Activated CD8-positive, alpha-beta memory T cell treated with anti-CD3 and anti-CD28 coated beads for 4 hours (primary cell): ENCODE measurements at places on chromosomes 13 and 19.
A peak's percentile ranks its signal among the peaks of the same experiment; 100 is the strongest.

DNA sequence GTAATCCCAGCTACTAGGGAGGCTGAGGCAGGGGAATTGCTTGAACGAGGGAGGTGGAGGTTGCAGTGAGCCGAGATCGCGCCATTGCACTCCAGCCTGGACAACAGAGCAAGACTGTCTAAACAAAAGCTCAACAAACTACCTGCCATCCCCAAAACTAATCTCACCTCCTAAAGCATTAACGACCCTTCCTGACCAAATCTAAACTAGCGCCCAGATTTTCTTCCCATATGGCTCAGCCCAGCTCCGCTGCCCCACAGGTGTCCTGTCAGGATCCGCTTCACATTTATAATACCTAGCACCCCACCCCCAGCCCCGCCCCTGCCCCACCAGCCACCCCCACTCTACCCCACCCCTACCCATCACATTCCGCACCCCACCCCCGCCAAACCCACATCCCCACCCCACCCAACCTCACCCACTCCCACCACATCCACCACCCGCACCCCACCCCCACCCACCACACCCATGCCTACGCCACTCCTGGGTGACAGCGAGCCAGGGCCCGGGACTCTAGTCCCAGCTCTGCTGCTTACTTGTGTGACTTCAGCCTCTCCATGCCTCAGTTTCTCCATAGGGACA is 599 bp downstream of the C19orf12 start:
- peak; percentile 15 for DNase-seq

GRCh38 chr13:91567485-91568207 is 169.2 kb downstream of the GPC5 start:
- DNase-seq: no peak

- no peak for DNase-seq
These were observed 332.2 kb upstream of the GPC6 start for GRCh38 chr13:92894447-92894846.

DNA sequence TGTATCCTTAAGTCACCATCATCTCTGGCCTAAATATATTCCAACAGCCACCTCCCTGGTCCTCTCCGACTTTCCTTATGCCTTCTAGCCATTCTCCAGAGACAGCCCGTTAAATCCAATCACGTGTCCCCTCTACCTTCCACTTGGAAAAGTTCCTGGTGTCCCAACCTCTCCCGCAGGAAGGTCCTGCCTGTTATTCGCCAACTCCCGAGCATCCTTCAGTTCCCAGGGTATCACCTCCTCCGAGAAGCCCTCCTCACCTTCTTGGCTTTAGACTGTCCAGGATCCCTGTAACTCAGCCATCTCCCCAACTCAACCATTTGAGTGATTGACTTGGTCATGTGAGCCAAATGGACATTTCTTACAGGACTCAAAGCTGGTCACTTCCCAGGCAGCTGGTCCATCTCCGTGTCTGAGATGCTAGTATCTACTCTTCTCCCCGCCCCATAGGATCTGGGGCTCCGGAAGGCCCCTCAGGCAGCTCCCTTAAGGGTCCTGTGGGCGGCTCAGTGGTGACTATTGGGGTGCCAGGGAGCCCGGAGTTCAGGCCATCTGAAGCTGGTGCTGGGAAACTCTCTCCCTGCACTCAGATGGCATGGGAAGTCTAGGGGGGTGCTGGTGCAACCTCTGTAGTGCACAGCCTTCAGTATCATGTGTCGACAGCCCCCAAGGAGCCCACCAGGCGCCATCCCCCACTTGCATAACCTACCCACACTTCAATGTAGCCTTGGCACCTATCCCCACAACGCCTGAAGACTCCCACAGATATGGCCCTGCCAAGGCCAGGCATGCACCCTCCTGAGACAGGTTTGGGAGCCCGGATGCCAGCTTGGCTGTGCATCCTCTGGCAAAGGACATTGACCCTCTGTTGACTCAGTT is 27.9 kb upstream of the NANOS3 start:
- DNase-seq: no peak

DNA sequence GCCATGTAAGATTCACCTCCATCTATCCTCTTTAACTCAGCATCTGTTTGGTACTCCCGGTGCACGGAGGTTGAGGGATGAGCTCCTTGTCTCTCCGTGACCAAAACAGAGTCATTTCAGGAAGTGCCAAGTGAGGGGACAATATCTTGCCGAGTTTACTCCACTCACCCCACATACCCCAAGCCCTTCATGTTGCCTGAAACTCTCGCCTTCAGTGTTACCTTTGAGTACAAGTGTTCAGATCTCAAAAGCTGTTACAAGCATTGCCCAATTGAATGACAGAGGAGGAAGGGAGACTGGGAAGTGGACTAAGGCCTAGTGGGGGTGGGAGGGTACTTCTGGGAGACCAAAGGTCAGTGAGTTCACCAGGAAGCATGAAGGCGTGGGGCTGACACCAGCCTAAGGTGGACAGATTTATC is 6.0 kb upstream of the SIGLEC12 start:
- no peak for DNase-seq

- DNase-seq: no peak
These were observed 35.9 kb upstream of the CNMD start for GRCh38 chr13:52775511-52775910.

- no peak for DNase-seq
These were observed 18.0 kb downstream of the APBA3 start for GRCh38 chr19:3743486-3743885.

GRCh38 chr19:38144667-38145066 is 79.4 kb downstream of the DPF1 start:
- no peak for DNase-seq

DNA sequence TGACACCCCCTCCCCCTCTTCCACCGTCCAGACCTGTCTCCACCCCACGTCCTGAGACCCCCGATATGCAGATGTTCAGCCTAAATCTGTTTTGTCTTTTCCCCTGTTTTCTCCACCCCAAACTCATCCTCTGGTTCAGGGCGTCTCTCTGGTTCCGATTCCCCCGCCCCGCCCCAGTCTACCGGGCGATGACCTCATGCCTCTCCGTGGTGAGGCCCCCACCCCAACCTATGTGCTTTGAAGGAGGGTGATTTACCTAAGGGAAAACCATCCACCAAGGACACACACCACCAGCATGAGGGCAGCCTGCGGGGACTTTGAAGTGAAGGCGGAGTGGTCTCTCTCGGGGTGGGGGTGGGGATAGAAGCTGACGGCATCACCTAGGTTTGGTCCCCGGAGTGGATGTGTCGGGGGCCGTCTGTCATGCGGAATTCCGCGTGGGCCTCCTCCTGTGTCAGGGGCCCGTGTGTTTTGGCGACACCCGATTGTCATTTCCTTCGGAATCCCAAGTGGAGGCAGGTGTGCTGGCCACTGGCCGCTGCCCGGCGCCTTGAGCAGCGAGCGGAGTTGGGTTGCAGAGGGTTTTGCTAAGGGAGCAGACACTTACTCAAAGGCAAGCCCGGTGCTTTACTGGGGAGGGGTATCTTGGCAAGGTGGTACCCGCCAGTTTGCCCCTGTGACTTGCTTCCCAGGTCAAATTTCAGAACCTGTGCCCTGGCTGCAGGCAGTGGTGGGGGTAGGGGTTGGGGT is 1.4 kb downstream of the FZR1 start:
- DNase-seq: no peak

- no peak for DNase-seq
These were observed 78.4 kb downstream of the TEX29 start for GRCh38 chr13:111398715-111399299.

- DNase-seq: peak; percentile 62
These were observed 57.1 kb downstream of the ZNF568 start for GRCh38 chr19:36973021-36973843.

- no peak for DNase-seq
These were observed 76.6 kb upstream of the KLF12 start for GRCh38 chr13:74210693-74211393.

DNA sequence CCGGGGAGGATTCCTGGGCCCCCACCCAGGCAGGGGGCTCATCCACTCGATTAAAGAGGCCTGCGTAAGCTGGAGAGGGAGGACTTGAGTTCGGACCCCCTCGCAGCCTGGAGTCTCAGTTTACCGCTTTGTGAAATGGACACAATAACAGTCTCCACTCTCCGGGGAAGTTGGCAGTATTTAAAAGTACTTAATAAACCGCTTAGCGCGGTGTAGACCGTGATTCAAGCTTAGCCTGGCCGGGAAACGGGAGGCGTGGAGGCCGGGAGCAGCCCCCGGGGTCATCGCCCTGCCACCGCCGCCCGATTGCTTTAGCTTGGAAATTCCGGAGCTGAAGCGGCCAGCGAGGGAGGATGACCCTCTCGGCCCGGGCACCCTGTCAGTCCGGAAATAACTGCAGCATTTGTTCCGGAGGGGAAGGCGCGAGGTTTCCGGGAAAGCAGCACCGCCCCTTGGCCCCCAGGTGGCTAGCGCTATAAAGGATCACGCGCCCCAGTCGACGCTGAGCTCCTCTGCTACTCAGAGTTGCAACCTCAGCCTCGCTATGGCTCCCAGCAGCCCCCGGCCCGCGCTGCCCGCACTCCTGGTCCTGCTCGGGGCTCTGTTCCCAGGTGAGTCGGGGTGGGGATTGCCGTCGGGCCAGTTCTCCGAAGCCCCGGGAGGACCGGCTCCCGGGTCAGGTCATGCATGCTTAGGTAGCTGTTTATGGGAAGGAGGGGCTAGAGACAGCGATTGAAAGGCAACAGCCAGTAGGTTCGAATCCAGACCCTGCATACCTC is at the start of gene ICAM1:
Gene ICAM1 (plus strand): TSS at position 505 of the 779 bp plus-strand sequence. CDS start 40 bp downstream, at position 545.
- peak; percentile 58 for DNase-seq

DNA sequence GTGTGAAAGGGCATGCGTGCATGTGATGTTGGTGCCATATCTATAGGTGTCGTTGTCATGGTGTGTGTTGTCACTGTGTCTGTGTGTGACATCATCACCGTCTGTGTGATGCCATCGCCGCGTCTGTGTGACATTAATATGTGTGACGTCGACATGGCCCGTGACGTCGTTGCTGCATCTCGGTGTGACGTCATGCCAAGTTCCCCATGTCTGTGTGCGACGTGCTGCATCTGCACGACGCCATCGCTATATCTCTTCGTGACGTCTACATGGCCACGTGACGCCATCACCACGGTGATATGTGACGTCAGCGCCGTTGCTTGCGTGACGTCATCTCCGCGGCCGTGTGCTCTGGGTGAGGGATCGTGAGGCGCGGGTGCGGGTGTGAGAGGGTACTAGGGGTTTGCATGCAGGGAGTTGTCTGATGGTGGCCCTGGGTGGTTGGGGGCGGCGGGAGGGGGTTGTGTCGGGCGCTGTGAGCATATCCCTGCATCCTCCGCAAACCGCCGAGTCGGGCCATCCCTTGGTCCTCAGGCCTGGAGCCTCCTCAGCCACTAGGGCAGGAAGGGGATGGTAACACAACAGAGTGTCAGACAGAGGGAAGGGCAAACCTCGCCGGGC is 14.6 kb downstream of the GTPBP3 start:
- no peak for DNase-seq

DNA sequence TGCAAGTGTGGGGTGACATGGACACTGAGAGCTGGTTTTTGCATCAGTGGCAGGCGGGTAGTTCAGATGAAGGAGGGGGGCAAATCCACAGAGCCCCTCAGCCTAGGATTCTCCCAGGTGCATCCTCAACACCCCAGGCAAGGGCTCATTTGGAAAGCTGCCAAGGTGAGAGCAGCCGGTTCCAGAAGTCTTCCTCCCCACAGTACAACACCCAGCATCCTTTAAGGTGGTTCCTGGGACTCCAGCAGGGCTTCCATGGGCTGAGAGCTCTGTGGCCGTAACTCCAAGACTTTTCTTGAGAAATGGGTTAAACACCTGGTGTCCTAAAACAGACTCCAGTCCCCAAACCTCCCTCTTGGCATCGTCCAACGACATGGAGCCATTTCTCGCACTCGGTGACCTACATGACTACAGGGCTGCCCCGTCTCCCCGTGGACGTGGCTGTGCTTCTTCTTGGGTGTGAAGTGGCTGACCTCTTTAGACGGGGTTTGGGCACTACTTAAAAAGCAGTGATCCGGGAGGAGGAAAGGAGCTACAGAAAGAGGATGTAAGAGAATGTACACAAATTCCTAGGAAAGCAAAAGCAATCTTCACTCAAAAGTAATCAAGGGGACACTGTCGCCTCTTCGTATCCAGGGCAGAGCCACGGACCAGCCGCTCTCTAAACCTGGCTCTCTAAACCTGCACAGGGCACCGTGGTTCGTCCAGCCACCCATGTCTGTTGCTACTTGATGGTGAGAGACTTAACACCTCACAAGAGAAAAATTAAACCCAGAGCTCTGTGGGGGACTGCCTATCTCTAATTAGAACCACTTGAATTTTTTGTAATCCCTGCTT is 25.5 kb downstream of the RANBP3 start:
- no peak for DNase-seq

DNA sequence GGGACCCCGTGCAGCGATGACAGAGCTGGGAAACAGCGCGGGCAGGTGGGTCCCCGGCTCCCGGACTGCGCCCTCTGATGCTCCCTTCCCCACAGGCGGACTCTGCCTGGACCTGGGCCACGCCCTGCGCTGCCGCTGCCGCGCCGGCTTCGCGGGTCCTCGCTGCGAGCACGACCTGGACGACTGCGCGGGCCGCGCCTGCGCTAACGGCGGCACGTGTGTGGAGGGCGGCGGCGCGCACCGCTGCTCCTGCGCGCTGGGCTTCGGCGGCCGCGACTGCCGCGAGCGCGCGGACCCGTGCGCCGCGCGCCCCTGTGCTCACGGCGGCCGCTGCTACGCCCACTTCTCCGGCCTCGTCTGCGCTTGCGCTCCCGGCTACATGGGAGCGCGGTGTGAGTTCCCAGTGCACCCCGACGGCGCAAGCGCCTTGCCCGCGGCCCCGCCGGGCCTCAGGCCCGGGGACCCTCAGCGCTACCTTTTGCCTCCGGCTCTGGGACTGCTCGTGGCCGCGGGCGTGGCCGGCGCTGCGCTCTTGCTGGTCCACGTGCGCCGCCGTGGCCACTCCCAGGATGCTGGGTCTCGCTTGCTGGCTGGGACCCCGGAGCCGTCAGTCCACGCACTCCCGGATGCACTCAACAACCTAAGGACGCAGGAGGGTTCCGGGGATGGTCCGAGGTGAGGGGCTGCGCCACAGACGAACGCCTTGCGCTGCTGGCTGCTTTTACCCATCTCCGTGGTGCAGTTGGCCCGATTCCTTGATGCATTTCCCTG is 7.8 kb upstream of the SELENOV start:
- no peak for DNase-seq

DNA sequence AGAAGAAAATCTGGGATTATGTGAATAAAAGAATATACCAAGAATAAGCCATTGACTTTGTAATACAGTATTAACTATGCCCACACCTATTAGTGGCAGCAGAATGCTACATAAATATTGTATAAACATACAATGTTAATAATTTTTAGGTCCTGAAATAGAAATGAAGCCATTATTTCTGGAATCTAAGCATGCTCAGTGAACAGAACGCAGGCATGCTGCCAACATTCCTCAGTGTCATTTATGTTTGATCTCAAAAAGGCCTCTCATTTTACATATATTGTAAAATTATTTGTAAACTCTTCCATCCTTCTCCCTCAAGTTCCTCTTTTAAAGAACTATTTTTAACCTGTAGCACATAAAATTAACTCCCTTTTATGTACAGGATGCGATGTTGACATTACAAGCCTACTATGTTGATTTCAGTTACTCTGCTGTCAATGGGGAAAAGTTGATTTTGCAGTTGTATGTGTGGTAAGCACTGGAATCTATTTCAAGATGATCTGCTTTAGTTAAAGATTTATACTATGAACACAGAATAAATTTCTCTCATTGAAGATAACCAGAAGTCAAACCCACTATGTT is 118.8 kb downstream of the VWA8 start:
- no peak for DNase-seq

GRCh38 chr19:45376045-45376724 is 5.8 kb upstream of the ERCC2 start:
- no peak for DNase-seq

GRCh38 chr13:99383511-99383921 is 76.3 kb upstream of the GPR183 start:
- DNase-seq: no peak
